ENCODE measurements at places on chromosomes 13 and 19. TPM values are rescaled to one million over a fixed set of nuclear protein-coding genes. Genes with fewer than 3 reads are reported as not detected.

- no peaks in the 10 kb centered on the region for H3K27me3 ChIP-seq
- no peaks in the 10 kb centered on the region for H3K36me3 ChIP-seq
- DNase-seq: no peak
- H3K4me3 ChIP-seq: no peak overlapping the region
Observed at GRCh38 chr13:25874907-25875306, 176.9 kb downstream of the SHISA2 start.

GRCh38 chr13:72093262-72093661, 226.3 kb upstream of the DACH1 start:
- H3K36me3 ChIP-seq: peaks cover 3% of the 10 kb centered on the region
- no peak overlapping the region for H3K4me3 ChIP-seq
- H3K27me3 ChIP-seq: peaks cover 1% of the 10 kb centered on the region
- H3K27ac ChIP-seq: no peak overlapping the region
- no peak for DNase-seq

- DNase-seq: no peak
- H3K27me3 ChIP-seq: no peaks in the 10 kb centered on the region
- H3K4me3 ChIP-seq: no peak overlapping the region
Observed at GRCh38 chr13:84659359-84659661, 777.0 kb upstream of the SLITRK1 start.

The CABP5 gene
- not detected for total RNA-seq

The GRIN2D gene
- 2.4 TPM for total RNA-seq
